ENCODE measurements at places on chromosomes 13 and 19.

DNA sequence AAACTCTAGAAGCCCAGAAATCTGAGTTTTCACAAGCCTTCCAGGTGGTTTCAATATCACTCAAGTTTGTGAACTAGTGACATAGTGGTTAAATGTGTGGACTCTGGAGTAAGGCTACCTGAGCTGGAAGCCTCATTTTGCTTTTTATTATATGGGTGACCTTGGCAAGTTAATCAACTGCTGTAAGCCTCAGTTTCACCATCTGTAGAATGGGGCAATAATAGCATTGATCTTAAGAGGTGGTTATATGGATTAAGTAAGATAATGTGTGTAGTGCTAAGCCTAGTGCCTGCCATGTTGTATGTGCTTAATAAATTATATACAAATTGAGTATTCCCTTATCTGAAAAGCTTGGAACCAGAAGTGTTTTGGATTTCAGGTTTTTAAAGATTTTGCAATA is 65.5 kb upstream of the SIAH3 start:
- DNase-seq: no peak

GRCh38 chr13:66262330-66262729 is 967.8 kb downstream of the PCDH9 start:
- DNase-seq: no peak

GRCh38 chr13:31468114-31468902 is 268.5 kb downstream of the B3GLCT start:
- peak; percentile 80 for DNase-seq

DNA sequence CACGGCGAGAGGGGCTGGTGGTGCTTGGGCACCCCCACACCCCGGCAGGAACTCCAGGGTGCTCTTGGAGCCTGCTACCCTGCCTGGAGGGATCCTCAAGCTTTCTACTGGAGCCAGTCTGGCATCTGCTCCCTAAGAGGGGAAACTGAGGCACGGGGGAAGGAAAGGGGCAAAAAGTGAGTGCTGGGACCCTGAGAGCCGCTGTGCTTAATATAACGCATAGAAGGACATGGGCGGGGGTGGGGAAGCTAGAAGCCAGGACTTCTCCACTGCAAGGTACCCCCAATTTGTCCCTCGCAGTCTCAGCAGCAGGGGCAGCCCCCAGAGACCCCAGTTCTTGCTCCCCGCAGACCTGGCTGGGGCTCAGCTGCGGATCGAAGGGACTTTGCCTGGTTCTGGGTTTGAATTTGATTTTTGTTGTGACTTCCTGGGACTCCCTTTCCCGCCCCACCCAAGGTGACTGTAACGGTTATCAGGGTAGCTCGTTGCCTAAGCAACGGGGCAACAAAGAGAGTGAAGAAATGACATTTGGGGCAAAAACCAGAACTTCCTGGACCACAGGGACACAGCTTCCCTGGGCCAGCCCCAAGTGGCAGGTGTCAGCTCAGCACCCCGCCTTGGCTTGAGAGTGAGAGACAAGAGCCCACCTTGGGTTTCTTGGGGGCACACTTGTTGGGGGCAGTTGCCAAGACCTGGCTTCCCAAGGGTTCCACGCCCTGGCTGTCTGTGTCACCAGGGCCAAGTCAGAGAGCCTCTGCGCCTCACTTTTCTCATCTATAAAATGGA is 638 bp downstream of the ADGRE5 start:
- no peak for DNase-seq

DNA sequence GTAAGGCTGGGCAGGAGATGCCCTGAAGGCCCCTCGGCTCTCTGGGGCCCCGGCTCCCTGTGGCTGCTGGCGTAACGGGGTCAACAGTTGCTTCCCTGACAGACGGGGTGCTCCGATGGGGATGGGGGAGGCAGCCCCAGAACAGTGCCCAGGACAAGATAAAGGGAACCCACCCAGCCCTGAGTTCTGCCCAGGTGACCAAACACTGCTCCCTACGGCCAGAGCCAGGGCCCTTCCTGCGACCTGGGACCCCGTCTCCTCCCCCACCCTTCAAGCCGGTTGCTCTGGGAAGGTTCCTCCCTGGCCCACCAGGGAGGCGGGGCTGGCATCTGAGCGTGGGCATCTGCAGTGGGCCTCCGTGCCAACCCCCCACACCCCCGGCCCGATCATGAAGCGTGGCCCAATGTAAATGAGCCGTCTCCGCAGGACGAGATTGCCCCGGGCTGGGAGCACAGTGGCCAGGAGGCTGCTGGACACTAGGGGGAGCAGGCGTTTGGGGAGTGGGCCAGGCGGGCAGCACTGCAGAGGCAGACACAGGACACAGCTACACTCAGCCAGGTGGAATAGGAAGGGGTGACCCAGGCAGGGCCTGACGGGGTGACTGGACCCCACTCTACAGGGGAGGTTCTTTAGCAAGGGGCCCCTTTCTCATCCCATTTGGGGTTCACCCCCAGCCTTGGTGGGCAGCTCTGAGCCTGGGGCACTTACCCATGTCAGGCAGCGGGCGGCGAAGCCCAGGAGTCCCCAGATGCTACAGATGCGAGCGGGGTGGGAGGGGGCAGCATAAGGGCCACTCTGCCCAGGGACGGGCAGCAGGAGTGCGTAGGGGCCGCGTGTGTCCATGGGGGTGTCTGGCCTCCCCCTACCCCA is 1.2 kb upstream of the NKPD1 start:
- peak; percentile 45 for DNase-seq
